CD4-positive, alpha-beta T cell treated with Interleukin-15 for 1 hour (primary cell): ENCODE measurements at places on chromosomes 5 and 9.

DNA sequence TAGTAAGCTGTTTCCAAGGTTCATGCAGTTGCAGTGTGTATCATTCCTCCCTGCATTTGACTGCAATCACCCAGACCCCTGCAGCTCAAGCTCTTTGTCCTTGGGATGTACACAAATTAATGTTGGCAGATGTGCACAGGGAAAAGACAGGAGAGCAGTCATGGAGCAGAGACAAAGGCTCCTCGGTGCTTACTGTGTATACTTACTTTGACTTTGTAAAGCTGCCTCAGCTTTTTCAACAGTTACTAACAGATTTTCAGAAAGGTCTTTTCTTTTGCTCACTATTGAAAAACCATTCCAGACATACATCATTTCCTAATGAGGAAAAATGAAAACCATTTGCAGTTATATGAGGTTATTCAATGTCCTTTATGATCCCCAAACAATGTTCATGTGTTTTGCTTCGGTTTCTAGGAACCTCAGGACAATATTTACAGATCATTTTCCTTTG lies 124.9 kb downstream of the TTC39B start:
- DNase-seq: no peak

DNA sequence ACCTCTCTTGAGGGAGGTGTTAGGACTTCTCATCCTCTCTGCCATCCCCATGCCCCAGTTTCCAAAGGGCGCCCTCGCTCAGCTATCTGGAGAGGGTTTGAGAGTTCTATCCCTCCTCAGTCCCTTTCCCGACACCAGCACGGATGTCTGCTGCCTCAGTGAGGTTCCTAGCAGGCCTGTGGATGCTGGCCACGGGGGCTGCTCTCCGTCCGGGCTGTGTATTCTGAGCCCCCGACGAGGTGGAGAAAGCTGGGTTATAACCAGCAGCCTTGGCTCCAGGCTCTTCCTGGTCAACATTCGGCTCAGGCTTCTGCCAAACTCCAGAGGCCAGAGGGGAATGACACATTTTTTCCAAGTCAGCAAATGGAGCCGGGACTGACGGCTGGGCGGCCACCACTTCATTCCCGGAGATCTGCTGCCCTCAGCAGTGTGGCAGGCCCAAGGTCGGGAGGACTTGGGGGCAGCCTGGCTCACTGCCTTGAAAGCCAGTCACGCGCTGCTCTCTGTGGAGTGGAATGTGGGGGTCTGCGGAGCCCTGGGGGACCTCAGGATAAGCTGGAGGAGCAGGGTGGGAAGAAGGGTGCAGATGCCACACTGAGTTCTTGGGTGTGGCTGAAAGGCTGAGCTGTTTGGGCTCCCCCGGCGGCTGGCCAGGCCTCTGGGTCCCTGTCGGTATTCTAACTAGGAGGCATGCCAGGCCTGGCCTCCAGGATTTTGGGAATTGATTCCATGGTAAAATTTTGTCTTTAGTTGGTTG lies 27.4 kb downstream of the PTPA start:
- no peak for DNase-seq

DNA sequence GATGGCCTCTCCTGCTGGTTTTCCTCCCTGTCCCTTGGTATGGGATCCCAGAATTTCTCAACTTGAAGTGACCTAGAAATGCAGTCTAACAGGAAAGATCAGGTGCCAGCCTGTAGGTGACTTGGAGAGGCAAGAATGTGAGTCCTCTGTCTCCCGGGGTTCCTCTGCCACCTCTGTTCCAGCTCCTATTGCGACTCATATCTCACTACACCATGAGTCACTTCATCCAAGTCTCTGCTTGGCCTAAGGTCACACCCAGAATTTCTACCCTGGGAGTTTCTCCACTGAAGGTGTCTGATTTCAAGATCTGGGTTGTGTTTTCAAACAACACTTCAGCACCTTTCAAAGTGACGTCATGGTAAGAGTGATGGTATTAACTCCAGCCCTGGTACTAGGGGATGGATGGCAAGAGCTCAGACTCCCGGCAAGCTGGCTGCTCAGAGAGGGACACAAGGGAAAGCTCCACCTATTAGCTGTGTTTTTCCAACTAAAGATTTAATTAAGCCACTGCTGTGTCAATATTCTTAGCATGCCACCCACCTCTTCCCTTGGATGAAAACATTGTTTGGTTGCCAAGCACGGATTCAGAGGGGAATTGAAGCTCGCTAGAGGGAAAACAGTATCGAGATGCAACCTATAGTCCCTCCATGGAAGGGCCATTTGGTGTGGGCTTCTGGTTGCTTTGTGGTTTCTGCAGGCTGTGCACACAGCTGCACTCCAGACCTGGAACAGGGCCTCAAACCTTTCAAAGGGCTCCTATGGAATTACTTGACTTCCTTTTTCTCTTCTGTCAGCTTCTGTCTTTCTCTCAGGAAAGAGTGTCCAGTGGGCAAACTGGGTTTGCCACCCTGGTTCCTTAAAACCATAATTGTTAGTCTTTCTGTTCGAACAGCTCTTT lies 205.7 kb downstream of the GAS1 start:
- no peak for DNase-seq

DNA sequence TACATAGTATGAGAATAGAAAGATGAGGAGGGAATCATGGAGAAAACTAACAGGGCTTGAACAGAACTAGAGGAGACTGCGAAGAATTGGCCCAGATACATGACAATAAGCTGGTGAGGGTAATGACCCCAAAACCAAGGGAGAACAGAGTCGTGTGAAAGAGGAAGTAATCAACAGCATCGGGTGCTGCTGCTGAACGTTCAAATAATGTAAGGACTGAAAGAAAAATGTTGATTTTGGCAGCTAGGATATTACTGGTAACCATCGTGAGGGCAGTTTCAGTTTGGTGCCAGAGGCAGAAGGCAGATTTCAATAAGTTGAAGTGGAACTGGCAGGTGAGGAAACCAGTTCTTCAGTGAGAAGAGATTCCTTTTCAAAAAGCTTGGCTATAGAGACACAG lies 66.8 kb upstream of the SMC2 start:
- no peak for DNase-seq

DNA sequence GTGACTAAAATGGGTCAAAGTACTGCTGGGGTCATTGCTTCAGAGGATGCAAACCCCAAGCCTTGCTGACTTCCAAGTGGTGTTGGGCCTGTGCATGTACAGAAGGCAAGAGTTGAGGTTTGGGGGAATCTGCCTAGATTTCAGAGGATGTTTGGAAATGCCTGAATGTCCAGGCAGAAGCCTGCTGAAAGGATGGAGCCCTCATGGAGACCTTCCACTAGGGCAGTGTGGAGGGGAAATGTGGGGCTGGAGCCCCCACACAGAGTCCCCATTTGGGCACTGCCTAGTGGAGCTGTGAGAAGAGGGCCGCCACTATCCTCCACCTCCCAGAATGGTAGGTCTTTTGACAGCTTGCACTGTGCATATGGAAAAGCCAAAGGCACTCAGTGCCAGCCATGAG lies 377.7 kb upstream of the TRPC7 start:
- DNase-seq: no peak

DNA sequence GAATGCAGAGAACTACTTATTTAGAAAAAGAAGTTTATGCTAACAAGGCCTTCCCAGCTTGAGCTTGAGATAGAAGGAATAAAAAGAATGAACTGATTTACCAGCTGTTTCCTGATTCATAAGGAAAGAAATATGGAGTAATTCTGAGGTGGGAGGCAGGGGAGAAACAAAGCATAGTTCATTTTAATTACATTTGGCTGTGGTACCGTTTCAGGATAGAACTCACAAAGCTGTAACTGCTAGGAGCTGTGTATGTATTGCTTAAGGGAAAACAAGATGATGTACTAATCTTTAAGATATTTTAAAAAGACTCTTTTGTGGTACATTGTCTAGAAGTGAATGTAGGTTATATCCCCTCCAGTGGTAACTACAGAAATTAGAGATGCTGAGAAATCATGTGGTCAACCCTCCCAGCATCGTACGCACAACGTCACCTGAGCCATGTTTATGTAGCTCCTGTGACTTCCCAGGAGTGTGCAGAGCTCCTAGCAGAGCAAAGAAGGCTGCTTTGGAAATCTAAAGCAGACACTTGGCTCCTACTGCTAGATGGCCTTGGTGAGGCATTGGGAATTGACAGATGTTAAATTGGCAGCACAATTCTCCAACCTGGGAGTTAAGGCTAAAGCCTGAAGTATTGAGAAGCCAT lies 208.3 kb upstream of the VLDLR start:
- no peak for DNase-seq
